ENCODE measurements at places on chromosomes 1 and 21. TPM values are rescaled to one million over a fixed set of nuclear protein-coding genes. Genes with fewer than 3 reads are reported as not detected.

DNA sequence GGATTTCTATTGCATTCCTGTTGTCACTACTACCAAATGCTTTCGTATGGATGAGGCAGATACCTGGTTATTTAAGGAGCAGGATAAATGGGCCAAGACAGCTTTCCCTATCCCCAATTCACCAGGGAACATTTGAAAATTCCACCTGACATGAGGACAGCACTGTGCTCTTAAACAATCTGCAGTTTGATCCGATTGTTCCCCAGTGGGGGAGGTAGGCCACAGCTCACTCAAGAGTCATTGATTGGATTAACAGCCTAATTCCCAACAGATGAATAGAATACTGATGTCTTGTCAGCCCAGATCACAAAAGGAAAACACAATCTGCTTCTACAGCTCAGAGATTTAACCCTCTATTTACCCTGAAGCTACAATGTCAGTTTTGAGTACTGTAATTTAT lies 123.9 kb downstream of the LHX4 start:
- H3K4me3 ChIP-seq = no peak overlapping the region
- no peaks in the 10 kb centered on the region for H3K4me1 ChIP-seq
- H3K27me3 ChIP-seq = no peaks in the 10 kb centered on the region

GRCh38 chr1:77282866-77283539 lies 1.2 kb downstream of the AK5 start:
- no peaks in the 10 kb centered on the region for H3K36me3 ChIP-seq
- H3K4me3 ChIP-seq = peak overlapping the region; percentile 69
- DNase-seq = peak; percentile 15
- peaks cover 76% of the 10 kb centered on the region for H3K27me3 ChIP-seq
- H3K27ac ChIP-seq = no peak overlapping the region
- no peaks in the 10 kb centered on the region for H3K4me1 ChIP-seq

- no peaks in the 10 kb centered on the region for H3K4me1 ChIP-seq
- DNase-seq = no peak
- no peaks in the 10 kb centered on the region for H3K27me3 ChIP-seq
- no peak overlapping the region for H3K27ac ChIP-seq
- H3K36me3 ChIP-seq = no peaks in the 10 kb centered on the region
Observed at GRCh38 chr1:190327271-190327670, 150.4 kb downstream of the BRINP3 start.

Gene PLXNA2
- total RNA-seq = 35.1 TPM

Gene ZBTB8OS
- total RNA-seq = 31.7 TPM

- H3K27ac ChIP-seq = peak overlapping the region; percentile 21
- no peak for DNase-seq
- no peak overlapping the region for H3K4me3 ChIP-seq
Observed at GRCh38 chr1:2405588-2406295, 6.6 kb downstream of the PEX10 start.

Gene TRABD2B
- total RNA-seq = 0.60 TPM

DNA sequence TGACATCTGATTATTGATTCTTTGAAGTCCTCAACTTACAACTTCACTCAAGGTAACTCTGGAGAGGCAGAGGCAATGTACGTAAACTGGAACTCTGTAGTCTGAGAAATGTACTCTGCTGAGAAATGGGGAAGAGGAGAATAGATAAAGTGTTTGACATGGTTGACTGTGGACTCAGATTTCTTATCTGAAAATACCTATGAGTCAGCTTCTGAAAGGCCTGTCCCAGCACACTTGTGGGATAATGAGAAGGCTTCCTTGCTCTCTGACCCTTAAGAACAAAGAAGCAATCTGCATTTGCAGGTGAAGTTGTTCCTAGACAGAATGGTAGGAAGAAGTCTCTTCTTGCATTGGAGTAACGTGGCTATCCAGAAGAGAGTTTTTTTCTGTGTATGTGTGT lies 1573.5 kb downstream of the BRINP3 start:
- H3K27ac ChIP-seq = no peak overlapping the region
- no peak for DNase-seq
- H3K4me3 ChIP-seq = no peak overlapping the region
- H3K27me3 ChIP-seq = no peaks in the 10 kb centered on the region

Gene IGSF3
- total RNA-seq = 130 TPM

Gene CLCA1
- total RNA-seq = not detected

- H3K4me1 ChIP-seq = no peaks in the 10 kb centered on the region
- no peak for DNase-seq
- peaks cover 15% of the 10 kb centered on the region for H3K36me3 ChIP-seq
- H3K4me3 ChIP-seq = no peak overlapping the region
- no peaks in the 10 kb centered on the region for H3K27me3 ChIP-seq
Observed at GRCh38 chr1:45557422-45557944, 6.9 kb downstream of the AKR1A1 start.

- H3K27ac ChIP-seq = no peak overlapping the region
- peaks cover 32% of the 10 kb centered on the region for H3K4me1 ChIP-seq
- H3K27me3 ChIP-seq = no peaks in the 10 kb centered on the region
- H3K36me3 ChIP-seq = no peaks in the 10 kb centered on the region
- H3K4me3 ChIP-seq = no peak overlapping the region
- DNase-seq = no peak
Observed at GRCh38 chr1:214021321-214021720, 33.5 kb downstream of the PROX1 start.

DNA sequence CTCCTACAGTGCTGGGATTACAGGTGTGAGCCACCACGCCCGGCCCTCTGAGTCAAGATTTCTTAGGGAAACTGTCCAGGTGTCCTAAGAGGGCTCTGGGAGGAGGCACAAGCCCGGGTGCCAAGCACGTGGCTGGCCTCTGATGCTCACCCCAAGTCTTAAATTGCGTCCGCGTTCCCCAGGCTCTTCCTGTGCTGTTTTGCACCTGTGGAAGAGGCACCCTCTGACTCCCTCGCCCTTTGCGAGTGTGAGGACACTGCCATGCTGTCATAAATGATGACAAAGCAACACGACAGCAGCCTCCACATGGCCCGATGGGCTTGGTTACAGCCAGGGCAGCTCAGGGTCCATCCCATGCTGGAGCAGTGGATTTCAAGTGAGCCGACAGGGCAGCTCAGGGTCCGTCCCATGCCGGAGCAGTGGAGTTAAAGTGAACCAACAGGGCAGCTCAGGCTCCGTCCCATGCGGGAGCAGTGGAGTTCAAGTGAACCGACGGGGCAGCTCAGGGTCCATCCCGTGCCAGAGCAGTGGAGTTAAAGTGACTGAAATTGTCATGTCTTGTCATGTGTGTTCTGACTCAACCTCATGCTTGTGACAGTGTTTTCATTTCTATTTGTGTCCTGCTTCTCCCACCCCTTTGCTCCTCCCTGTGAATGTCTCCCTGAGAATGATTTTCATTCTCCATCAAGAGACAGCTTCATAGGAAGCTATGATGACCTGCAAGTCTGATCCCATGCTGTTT lies 33.9 kb downstream of the PCNT start:
- peaks cover 11% of the 10 kb centered on the region for H3K36me3 ChIP-seq
- H3K27ac ChIP-seq = no peak overlapping the region
- DNase-seq = no peak
- no peak overlapping the region for H3K4me3 ChIP-seq
- H3K27me3 ChIP-seq = no peaks in the 10 kb centered on the region
- no peaks in the 10 kb centered on the region for H3K4me1 ChIP-seq

DNA sequence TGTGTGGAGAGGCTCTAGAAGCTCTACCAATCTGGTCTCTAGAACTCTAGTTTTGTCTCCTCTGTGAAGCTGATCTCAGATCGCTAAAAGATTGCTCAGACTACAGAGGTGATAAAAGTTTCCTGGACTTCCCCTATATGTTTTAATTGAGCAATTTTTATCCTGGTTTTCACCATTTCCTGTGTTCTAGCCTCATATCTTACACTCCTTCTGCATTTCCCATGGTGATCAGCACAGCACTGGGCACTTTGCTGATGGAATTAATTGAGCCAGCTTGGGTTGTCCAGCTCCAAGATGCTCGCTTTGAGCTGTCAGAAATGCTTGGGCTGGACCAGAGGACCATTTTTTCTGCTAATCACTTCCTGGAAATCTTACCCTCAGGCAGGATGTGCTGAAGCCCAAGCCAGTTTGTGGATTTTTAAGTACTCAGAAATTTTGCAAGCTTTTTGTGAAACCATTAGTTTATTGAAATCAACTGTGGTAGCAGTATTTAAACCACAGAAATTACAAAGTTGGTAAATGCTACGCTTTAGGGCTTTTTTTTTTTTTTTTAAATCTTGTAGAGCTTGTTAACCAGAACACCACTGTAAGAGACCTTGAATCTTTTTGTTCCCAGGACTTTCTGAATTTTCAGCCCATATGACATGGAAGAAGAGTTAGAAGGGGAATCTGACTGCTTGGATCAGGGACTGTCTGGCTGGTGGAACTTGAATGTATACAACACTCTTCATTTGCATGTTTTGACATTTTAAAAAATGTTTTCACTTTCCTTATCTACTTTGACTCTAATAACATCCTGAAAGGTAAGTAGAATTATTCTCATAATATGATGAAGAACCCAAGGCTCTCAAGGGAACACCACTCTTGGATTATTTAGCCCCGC lies 28.4 kb downstream of the CD48 start:
- H3K4me1 ChIP-seq = no peaks in the 10 kb centered on the region
- H3K27ac ChIP-seq = no peak overlapping the region
- DNase-seq = peak; percentile 44
- H3K36me3 ChIP-seq = no peaks in the 10 kb centered on the region

DNA sequence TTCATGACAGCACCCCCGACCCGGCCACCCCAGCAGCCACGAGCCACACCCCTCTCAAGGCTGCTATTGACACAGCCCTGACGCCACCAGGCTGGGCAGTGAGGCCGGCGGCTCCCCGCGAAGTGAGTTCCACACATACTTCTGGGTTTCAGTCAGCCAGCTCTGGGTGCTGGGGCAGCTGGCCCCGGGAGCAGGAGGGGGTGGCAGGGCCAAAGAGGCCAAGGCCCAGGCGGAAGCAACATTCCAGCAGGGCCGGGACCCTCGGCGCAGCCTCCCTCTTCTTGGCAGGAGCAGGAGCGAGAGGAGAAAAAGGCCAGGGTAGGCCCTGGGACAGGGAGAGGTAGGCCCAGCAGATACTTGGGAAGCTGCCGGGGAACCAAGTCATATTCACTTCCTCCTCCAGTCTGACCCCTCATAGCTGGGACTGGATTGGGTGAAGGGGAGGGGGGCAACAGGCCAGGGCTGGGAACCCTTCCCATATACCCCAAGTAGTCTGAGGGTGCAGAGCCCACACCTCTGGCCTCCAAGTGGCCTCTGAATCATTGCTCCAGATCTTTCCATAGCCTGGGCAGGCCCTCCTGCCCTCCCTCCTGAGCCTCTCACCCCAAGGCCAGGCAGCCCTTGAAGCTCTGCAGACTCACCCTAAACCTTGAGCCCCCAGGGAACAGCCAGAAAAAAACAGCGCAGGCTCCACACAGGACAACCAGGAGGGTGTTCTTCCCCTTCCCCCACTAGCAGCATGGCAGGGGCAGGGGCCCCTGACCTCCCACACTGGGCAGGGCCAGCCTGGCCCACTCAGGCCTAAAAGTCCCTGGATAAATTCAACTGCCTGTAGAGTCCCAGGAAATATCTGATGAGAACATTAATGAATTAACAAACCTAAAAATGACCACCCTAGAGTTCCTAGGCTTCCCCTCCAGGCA lies 5.7 kb downstream of the HSPG2 start:
- no peak overlapping the region for H3K4me3 ChIP-seq
- no peaks in the 10 kb centered on the region for H3K36me3 ChIP-seq
- peak; percentile 93 for DNase-seq
- peak overlapping the region; percentile 93 for H3K27ac ChIP-seq
- no peaks in the 10 kb centered on the region for H3K27me3 ChIP-seq

Gene HHIPL2
- total RNA-seq = not detected

Gene SLC41A1
- total RNA-seq = 29.4 TPM

DNA sequence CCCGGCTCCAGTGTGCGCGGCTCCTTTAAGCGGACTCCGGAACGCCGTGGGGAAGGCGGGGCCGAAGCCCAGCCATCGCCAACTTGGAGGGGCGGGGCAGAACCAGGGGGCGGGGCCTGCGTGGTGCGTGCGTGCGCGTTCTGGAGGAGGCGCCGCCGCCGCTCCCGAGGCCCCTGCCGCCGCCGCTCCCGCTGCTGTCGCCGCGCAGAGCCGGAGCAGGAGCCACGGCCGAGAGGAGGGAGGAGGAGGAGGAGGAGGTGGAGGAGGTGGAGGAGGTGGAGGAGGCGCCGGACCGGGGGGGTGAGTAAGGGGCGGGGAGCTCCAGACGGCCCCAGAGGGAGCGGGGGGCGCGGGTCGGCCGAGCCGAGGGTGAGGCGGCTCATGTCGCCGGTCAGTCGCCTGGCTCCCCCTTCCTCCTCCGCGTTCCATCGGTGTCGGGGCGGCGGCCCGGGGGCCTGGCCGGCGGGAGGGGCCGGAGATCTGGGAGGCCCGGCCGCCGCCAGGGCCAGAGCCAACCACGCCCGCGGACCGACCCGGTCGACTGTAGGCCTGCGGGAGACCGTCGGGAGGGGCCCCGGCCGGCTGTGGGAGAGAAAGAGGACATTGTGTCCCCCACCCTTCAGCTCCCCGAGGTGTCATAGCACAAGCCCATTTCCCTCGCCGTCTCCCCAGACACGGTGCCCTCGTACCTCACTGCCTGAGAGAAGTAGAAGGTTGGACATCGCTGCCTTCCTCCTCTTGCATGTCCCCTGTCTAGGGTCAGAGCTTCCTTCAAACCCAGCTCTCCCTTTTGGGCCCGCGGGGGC lies at the start of gene RAP1A:
Gene RAP1A, plus strand, starts transcription at position 155 of the 806 bp plus-strand sequence. CDS start 71,572 bp downstream, outside the sequence.
- no peaks in the 10 kb centered on the region for H3K36me3 ChIP-seq
- DNase-seq = peak; percentile 96
- H3K4me1 ChIP-seq = peaks cover 24% of the 10 kb centered on the region
- peak within 1 kb of the TSS; percentile 63 for H3K4me3 ChIP-seq

- no peaks in the 10 kb centered on the region for H3K27me3 ChIP-seq
- H3K36me3 ChIP-seq = no peaks in the 10 kb centered on the region
- no peak overlapping the region for H3K27ac ChIP-seq
- H3K4me3 ChIP-seq = no peak overlapping the region
- DNase-seq = peak; percentile 70
- no peaks in the 10 kb centered on the region for H3K4me1 ChIP-seq
Observed at GRCh38 chr1:234933475-234933874, 195.2 kb downstream of the TOMM20 start.

DNA sequence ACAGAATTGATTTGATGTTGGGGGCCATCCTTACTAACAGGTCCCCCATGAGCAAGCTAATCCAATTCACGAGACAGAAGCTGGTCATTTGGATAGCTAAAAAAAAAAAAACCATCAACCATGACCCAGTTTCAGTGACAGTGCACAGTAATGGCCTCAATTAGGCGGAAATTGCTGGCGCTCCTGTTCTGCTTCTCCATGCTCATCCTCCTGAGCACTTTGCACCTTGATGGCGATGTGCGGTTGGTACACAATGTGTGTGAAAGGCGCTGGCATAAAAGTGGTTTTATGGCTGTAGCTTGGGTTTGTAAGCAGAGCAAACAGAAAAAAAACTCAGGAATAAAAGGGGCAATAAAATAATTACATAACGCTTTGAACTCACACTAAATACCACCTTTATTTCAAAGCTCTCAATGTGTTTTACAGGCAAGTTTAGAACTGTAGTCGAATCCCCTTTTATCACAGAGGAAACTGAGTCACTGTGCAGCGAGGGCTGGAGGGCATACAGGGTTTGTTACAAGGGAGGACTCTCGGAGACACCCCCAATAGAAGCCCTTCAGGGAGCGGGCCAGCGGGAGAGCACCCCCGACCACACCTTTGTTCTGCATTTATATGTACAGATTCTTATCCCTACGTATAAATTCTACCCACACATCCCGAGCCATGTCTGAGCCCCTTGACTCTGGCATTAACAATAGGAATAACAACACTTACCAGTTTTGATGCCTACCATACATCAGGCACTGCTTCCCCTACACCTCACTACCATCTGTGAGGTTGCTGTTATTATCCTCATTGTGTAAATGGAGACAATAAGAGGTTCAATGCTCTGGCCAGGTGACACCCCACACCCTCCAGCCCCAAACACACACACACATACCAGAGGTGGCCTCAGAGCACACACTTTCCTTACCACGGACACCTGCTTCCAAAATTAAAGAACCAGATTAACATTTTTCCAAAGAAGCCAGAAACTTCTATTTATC lies 213.5 kb upstream of the IRF2BP2 start:
- no peaks in the 10 kb centered on the region for H3K27me3 ChIP-seq
- no peak for DNase-seq
- no peaks in the 10 kb centered on the region for H3K4me1 ChIP-seq
- no peak overlapping the region for H3K4me3 ChIP-seq
